ENCODE measurements at places on chromosomes 2 and 18.

- no peak for DNase-seq
Observed at GRCh38 chr18:40962784-40963183, 992.2 kb upstream of the PIK3C3 start.

GRCh38 chr2:181552808-181553207, 95.6 kb downstream of the ITGA4 start:
- no peak for DNase-seq

GRCh38 chr2:151777935-151778334, 43.7 kb upstream of the NEB start:
- DNase-seq, result no peak

GRCh38 chr2:6630209-6630608, 235.5 kb downstream of the CMPK2 start:
- DNase-seq, result no peak

- no peak for DNase-seq
Observed at GRCh38 chr2:51795248-51795888, 763.4 kb upstream of the NRXN1 start.

- no peak for DNase-seq
Observed at GRCh38 chr18:12658426-12659138, 675 bp upstream of the SPIRE1 start.
